ENCODE measurements at places on chromosomes 6 and 20.

GRCh38 chr6:140069576-140069975 lies 695.1 kb upstream of the CITED2 start:
- no peak for DNase-seq

- DNase-seq, result no peak
Measured at GRCh38 chr20:43513372-43513930, 6.0 kb downstream of the L3MBTL1 start.

DNA sequence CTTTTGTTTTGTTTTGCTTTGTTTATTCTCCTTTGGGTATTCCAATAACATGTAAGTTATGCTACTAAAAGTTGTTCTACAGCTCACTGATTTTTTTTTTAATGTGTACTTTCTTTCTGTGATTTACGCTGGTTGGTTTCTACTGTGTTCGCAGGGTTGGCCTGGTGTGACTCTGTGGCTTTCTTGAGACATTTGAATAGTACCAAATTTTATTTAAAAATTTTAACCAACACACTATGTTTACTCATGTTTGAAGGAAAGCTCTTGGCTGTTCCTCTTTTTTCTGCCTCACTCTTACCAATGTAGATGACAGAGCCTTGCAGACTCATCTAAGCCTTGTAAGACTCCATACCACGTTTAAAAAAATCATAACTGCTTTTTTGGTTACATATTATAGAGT lies 1784.9 kb upstream of the DEFB115 start:
- DNase-seq, result no peak

DNA sequence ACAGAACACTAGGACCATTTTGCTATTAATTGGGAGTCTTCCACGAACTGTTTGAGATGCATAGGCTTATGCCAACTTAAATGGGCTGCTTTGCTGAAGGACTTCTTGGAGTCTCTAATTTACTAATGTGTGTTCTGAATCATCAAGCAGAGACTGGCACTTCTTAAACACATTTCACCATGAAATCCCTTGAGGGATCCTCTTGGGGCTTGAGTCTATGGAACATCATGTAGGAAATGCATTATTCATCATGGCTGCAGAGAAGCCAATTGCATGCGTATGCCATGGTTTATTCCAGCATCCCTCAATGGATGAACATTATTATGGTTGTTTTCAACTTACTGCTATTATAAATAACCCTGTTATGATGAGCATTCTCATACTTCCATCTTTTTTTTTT lies 73.4 kb downstream of the FGD2 start:
- no peak for DNase-seq

DNA sequence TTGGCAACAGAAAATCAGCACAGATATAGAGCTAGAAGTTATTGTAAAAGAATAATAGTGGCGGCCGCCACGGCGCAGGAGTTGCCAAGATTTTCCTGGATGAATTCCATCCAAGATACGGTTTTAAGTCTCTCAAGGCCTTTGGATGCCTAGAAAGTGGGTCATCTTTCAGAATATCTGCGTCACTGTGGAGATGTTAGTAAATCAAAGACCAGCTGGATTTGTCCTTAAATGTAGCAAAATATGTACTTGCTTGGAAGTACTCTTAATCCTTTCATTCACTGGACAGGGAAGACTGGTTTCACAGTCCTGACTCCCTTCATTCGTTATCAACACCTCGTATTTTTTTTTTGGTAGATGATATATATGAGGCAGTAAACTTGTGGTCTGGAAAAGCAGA lies 83.0 kb downstream of the SLC22A3 start:
- DNase-seq, result no peak

DNA sequence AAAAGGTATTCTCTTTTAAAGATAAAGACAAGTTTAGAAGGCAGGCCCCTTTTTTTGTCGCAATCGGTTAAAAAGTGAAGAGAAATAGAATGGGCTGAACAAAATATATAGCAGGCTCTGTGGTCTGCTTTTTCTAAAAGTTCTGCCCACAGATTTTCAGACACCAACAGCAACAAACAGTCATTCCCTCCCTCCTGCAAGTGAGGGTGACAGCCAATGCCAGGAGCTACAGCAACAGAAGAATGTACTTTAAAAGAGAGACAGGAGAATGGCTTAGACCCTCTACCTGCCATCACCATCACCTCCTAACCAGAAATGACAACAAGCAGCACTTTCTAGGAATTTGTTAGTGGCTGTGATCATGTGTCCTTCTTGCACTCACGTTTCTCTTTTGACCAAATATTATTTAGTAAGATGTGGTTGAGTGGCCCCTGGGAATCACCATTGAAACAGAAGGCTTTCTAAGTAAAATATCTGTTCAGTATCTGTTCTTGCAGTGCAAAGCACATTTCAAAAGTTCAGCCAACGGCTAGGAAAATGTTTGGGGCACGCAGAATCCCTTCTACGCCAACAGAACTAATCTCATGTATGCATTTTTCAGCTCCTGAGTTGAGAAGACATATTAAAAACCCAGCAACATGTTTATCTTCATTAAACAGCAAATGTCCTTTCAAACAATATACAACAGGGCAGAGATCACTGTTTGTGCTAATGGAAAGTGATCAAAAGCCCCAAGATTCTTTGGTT lies 248.5 kb downstream of the ATXN1 start:
- DNase-seq, result no peak
